ENCODE measurements at places on chromosomes 1 and 21. TPM values are rescaled to one million over a fixed set of nuclear protein-coding genes. Genes with fewer than 3 reads are reported as not detected.

CD84 gene
- total RNA-seq = 0.62 TPM

GJA4 gene
- 30.6 TPM for total RNA-seq

CRTC2 gene
- total RNA-seq = 22.5 TPM

DNA sequence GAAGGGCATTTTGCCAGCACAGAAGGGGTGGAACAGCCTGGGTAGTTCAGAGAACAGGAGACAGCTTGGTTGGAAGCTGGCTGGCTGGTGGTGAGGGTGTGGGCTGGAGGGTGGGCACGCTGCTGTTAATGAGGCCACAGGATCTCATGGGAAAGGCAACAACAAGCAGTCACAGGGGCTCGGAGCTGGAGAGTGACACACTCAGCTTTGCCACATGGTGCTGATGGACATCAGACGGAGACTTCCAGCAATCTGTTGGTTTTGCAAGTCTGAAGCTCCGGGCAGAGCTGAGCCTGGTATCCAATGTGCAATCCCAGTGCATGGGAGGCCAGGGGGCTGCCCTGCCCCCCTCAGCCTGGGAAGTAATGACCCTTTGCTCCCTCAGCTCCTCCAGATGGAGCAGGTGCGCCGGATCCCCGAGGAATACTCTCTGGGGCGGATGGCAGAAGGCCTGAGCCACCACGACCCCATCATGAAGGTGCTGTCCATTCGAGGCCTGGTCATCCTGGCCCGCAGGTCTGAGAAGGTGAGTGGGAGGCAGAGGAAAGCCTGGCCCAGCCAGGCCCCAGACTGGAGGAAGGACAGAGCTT is 15.6 kb upstream of the TTC4 start:
- DNase-seq = no peak
- H3K27me3 ChIP-seq = no peaks in the 10 kb centered on the region
- H3K4me3 ChIP-seq = no peak overlapping the region
- no peaks in the 10 kb centered on the region for H3K4me1 ChIP-seq
- no peak overlapping the region for H3K27ac ChIP-seq

DNA sequence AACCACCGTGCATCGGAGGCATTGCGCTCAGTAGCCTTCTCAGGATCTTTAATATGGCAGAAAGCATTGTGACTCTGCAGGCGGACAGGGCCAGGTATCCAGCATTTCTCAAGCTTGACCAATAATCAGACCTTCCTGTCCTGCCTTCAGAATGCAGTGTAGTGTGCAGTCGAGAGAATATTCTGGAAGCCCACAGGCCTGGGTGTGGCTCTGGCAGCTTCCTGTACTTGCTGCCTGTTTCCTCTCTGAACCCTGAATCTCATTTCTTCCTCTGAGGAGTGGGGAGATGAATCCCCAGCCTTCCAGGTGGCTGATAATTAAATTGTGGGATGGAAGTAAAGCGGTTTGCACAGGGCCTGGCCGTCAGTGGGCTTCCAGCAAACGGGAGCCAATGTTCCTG is 42.3 kb downstream of the ACTL8 start:
- no peaks in the 10 kb centered on the region for H3K36me3 ChIP-seq
- no peak overlapping the region for H3K27ac ChIP-seq
- DNase-seq = no peak
- H3K4me3 ChIP-seq = no peak overlapping the region
- peaks cover 48% of the 10 kb centered on the region for H3K27me3 ChIP-seq

- H3K36me3 ChIP-seq = no peaks in the 10 kb centered on the region
- H3K27ac ChIP-seq = no peak overlapping the region
- H3K27me3 ChIP-seq = no peaks in the 10 kb centered on the region
- H3K4me1 ChIP-seq = no peaks in the 10 kb centered on the region
These were observed 117.0 kb downstream of the CD247 start for GRCh38 chr1:167401260-167401873.

All from gastrocnemius medialis (tissue), 4 donors.